ENCODE measurements at places on chromosomes 5 and 9.

- no peak for DNase-seq
Measured at GRCh38 chr5:62653001-62653863, 74.6 kb downstream of the LRRC70 start.

- DNase-seq = no peak
Measured at GRCh38 chr5:101676646-101677045, 619.4 kb downstream of the SLCO4C1 start.

DNA sequence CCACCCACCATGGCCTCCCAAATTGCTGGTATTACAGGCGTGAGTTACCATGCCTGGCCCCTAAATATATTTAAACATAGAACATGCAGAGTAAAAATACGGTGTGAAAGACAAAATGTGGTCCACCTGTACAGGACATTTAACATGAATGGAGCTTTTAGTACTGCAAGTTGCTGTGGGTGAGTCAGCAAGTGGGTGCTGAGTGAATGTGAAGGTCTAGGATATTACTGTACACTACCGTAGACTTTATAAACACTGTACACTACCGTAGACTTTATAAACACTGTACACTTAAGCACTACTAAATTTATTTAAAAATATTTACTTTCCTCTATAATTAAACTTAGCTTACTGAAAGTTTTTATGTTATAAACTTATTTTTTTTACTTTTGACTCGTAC lies 317.8 kb downstream of the PRDM9 start:
- DNase-seq = no peak

DNA sequence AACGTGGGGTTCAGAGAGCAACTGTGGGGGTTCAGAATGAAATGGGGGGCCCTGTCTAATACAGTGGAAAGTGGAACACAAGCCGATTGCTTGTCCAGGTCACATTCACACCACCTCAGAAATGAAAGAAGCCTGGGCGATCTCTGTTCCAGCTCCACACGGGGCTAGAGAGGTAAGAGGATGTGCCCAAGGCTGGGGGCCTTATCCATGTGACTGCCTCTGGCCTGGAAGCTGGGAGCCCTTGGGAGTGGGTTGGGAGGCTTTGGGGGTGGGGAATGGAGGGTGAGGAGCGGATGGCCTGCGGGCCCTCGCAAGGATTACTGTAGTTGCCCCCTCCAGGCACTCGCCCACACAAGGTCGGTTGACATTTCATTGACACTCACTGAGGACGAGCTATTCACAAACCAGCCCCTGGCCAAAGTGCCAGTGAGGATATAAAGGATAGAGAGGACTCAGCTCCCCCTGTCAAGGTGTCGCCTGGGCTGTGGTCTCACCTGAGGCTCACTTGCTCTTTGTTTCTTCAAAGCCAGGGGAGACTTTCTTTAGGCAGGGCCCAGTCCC lies 86.7 kb downstream of the LIFR start:
- no peak for DNase-seq

DNA sequence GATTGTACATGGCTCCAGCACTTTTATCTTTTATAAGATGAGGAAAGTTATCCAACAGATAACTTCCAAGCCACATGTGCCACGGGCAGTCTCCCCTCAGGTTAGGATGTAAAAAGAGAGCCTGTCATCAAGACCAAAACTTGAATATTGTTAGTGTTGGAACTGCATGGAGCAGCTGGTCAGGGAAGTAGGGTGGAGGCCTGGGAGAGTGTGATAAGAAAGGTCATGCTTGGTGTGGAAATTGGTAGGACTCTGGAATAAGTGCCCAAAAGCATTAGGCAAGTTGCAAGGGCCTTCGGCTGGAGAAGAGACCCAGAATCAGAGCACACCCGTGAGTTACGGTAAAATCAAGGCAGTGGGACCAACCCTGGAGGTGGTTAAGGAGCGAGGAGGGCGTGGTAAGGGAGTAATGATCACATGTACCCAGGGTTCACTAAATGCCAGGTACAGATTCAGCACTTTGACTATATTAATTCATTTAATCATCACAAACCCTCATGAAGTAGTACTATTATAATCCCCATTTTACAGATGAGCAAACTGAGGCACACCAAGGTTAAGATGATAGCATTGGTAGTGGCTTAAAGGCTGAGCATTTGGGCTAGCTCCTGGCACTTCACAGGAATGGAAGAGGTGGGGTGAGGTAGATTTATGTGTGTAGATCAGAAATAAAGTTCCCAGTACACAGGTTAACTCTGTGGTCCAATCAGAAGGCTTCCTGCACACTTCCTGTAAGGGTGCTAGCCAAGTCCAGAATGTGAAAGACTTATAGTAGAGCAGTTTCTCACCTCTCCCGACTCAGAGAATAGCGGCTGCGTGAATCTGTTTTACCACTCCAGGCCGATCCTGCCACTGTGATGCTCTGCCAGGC lies 96.5 kb upstream of the ZNF608 start:
- no peak for DNase-seq

- DNase-seq = no peak
Measured at GRCh38 chr5:160385496-160385895, 14.4 kb downstream of the FAM200C start.

GRCh38 chr5:57410374-57411320 lies 72.0 kb downstream of the ACTBL2 start:
- no peak for DNase-seq

DNA sequence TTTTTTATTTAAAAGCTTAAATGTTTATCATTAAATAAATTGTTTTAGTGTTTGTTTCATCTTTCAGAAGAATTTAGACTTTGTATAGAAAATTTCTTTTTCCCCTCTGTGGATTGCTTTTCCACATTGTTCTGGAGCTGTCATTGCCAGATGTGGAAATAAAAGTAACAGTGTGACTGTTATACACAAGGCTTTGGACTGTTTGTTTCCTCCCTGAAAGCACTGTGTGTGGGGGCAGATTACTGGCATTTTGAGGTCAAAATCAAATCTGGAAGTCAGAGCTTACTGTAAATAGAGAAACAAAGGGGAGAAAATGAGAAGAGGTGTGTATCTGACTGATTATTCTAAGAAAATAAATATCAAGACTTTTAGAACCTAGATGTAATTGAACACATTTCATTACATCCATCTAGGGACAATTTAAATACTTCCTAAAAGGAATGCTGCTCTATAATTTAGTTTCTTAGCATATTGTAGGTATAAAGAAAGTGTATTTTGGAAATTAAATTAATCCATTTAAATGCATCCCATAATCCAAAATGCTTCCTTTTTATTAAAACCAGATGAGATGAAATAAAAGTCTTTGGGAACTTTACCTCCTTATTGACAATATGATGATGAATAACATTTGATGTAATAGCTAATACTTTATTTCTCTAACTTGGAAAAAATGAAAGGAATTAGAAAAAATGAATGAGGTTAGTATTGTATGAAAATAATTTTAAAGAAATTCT lies 51.9 kb downstream of the ERCC6L2 start:
- DNase-seq = no peak

GRCh38 chr5:139658501-139658927 lies 10.4 kb downstream of the CXXC5 start:
- no peak for DNase-seq

DNA sequence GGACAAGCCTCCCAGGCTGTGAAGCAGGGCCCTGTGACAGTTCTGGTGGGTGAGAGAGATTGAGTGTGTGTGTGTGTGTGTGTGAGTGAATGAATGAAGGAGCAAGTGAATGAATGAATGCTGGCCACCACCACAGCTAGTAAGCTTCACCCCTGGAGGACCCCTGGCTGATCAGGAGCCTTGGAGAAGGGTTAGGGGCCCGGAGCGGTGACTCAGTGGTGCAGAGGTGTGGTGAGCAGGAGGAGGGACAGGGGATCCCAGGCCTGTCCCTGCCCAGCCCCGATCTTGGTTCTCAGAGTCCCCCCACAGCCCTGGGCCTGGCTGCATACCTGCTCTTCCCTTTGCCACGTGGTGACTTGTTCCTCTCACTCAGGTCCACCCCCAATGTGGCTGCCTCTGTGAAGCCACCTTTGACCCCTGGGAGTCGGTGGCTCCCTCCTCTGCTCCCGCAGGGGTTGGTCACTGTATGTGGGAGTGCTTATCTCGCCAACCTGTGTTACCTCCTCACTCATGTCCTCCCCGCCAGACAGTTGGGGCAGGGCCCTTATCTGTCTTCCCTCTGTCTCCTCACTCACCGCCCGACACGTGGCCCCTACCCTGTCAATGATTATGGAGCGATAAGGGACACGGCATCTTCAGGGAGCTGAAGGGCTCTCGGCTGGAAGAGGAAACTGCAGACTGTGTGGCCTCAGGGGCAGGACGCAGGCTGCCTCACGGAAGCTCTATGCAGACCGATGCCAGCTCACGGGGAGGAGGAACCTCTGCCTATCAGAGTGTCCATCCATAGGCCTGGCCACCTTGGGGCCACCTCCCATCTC lies 99.9 kb upstream of the PITX1 start:
- DNase-seq = no peak

DNA sequence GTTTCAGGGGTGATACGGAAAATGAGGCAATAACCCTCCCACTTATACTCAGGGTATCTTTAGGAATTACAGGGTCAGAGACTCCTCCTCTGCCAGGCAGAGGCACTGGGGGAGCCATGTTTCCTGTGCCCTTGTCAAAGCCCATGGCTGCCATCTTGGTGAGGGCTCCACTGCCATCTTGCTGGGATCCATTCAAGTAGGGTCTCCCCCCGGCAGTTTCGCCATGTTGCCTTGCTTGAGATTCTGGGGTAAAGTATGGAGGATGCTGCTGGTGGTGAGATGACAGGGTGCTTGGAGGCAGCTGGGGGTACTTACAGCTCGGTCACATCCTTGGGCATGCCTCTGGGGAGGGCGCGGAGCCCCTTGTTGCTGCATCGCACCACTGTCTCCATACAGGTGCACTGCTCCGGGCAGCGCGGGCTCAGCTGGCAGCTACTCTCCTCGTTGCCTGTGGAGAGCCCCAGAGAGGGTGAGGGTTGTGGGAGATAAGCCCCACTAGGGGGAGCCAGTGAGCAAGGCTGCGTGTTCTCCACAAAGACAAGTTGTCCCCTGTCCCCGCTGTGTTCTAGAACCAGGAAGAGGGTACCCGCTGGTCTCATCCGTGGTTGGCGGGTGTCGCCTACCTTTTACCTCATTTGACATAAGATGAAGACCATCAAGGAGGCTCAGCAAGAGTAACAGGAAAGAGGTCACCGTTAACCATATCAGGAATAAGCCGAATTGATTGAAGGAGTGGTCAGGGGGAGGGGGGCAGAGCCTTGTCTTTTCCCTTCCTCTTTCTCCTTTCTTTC lies 169.0 kb upstream of the PANK3 start:
- peak; percentile 48 for DNase-seq

DNA sequence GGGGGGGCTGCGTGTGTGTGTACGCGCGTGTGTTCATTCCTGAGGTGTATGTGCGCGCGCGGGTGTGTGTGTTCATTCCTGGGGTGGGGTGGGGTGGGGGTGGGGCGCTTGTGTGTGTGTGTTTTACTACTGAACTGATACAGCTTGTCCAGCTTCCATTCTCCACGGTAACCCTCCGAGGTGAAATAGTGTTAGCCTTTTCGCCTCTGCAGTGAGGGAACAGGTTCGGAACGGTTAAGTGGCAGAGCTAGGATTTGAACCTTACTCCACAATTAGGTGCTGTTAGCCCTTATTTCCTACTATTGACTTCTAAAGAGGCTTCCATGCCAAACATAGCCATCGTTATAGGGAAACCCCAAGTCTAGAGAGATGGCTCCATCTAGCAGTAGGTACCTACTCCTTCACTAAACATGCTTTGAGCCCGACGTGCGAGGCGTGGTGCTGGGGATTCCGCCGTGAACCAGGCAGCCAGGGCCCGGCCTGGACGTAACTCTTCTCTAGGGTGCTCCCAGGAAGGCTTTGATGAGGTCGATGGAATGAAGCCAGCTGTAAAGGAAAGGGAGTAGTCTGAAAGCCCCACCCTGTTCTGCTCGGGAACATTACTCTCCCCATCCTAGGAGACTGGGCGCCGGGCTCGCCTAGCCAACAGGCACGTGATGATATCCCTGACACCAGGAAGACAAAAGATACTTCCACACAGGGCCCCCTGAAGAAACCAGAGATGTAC lies 782 bp upstream of the SKP1 start:
- DNase-seq = peak; percentile 59

DNA sequence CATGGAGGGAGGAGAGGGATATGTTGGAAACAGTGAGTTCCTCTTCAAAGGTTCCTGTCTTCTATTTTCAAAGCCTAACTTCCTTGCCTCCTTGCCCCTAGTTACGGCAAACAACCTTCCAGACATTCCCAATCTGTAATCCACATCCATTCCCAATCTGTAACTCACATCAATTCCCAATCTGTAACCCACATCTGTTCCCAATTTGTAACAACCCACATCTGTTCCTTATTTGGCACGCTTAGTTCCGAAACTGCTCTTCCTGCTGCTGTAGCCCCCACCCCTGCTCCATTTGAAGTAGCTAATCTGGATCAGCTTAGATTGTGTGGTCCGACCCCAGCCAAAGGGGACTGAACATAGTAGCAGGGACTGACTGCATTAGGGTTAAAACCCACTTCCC lies 23.9 kb upstream of the IDNK start:
- no peak for DNase-seq

GRCh38 chr9:15059003-15059402 lies 148.8 kb upstream of the FREM1 start:
- no peak for DNase-seq

DNA sequence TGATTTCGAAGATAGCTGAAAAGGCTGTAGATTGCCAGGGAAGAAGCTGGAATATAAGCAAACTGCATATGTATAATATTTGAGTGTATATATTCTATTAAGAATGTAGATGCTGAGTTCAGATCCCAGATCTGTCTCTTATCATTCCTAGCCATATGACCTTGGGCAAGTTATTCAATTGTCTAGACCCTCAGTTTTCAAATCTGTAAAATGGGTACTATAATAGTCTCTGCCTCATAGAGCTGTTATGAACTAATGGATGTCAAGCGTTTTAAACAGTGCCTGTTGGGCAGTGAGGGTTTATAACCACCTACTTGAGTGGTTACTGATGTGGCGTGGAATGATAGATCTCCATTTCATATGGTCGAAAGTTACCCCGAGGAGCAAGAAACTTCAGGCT lies 130.4 kb downstream of the GAS1 start:
- DNase-seq = no peak

DNA sequence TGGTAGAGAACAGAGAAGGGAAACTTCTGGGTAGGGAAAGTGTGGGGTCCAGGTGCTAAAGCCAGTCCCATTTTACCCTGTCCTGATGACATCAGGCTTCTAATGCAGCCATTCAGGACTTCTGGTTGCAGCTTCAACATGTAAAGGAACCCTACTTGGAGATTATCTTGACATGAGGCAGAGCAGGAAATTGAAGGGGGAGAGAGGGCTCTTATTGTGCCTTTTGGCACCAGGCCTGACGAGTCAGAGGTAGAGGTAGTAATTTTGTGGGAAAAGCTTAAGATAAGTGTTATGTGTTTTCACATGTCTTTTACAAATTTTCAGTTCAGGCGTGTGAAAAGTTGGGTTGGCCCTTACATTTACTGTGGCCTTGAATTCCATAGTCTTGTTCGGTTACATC lies 102.4 kb upstream of the APC start:
- no peak for DNase-seq

- no peak for DNase-seq
Measured at GRCh38 chr9:88197016-88197415, 58.7 kb upstream of the SPATA31C2 start.

GRCh38 chr9:125632321-125633115 lies 74.5 kb downstream of the MAPKAP1 start:
- DNase-seq = no peak

- DNase-seq = peak; percentile 81
Measured at GRCh38 chr5:150497274-150497988, 10.5 kb upstream of the NDST1 start.

DNA sequence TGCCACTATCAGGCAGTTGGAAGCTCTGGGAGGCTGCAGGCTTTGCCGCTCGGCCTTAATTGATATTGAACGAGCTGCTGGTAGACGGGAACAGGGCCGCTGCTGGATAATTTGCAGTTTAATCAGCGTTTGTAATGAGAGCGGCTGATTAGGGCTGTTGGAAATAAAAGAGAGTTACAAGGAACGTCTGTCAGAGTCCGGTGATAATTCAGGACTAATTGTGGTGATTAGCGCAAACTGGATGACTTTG lies 68.2 kb upstream of the TBCA start:
- DNase-seq = no peak

Measured in HCT116 (cell line).